ENCODE measurements at places on chromosomes 12 and 14.

DNA sequence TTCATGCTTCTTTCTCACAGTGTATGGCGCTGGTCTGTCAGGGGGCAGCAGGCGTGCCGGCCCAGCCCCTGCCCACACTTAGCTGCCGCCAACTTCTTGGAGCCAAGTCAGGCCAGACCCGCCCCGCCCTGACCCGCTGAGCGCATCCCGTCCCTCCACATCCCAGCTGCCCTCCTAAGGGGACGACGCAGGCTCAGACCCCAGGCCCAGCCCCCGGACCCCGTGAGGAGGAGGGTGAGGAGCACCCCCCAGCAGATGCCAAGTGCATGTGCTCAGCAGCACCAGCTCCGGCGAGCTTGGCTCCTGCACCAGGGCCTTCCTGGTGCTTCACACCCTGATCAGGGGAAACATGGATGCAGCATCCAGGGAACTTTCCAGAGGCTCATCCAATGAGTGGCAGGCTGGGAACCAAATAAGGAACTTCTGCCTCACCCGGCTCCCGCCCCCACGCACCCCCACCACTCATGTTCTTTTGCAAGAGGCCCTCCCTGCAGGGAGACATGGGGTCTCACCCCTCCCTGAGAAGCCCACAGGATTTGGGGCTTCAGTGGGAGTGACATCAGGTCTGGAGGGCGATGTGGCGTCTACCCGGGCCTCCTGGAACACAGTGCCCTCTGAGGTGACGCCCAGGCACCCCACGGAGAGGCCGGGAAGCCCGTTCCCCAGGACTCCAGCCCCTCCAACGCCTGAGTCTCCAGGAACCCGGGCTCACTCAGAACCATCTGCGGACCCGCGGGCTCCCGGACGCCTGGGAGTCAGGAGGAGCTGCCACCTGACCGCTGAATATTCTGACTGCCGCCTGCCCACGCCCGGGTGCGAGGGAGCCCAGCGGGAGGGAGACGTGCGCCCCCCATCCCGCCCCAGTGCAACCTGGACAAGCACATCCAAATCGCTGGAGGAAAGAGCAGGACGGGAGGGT is 70.0 kb upstream of the GALNT9 start:
- no peak for DNase-seq

DNA sequence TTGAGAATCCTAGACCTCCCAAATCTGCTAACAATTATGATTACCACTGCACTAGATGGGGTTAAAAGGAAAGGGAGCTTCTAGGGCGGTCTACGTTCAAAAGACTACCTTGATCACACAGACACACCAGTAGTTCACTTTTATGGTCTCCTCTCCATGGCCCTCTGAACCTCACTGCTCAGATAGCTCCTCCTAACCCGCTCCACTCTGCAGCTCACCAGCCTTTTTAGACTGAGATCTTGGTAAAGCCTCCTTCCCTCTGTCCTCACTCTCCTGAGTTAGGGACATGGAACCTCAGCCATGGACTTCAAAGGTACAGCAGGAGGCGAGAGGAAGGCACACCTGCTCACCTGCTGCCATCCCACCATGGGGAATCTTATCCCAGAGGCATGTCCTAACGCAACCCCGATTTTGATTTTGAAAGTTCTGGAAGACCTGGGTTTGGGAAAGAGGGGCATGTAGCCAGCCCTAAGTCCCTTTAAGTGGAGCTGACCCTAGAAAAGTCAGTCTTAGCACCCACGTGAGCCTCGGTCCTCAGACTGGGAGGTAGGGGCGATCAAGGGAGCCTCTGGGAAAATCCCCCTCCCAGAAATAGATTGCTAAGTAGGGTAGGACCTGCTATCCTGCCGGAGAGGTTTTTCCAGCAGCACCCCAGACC is 1.3 kb downstream of the ZNF219 start:
- no peak for DNase-seq

DNA sequence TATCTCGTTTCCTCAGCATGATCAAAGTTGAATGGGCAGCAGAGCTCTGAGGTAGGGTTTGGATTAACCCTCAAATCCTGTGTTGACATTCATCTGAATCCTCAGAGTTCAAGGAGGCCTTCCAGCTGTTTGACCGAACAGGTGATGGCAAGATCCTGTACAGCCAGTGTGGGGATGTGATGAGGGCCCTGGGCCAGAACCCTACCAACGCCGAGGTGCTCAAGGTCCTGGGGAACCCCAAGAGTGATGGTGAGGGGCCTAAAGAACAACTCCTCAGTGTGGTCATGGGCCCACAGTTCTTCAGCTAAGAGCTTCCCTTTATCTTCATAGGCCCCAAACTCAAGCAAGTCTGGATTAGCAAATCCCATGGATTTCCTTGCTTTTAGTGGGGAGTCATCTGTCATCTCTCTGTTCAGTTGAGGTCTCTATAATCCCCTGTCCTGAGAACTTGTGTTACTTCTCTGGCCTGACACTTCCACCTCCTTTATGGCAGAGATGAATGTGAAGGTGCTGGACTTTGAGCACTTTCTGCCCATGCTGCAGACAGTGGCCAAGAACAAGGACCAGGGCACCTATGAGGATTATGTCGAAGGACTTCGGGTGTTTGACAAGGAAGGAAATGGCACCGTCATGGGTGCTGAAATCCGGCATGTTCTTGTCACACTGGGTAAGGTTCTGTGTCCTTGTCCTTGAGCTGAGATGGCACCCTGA is 1.5 kb downstream of the MYL6 start:
- no peak for DNase-seq

- no peak for DNase-seq
Observed at GRCh38 chr14:56650048-56650447, 70.5 kb downstream of the TMEM260 start.

DNA sequence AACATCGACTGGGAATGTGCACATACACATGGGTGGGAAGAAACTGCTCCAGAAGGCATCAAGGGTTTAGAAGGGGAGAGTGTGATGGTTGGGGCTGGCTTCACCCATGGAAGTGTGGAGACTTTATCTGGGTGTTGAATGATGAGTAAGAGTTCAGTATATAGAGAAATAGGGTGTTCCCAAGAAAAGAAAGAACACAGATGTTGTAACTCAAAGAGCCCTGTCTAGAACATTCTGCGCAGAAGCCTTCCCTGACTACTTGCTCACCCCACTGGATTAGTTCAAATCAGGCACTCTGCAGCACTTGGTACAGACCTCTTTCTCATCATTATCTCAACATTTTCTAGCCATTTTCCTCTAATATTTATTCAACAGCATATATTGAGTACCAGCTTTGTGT is 491.7 kb downstream of the SNAPC1 start:
- no peak for DNase-seq

DNA sequence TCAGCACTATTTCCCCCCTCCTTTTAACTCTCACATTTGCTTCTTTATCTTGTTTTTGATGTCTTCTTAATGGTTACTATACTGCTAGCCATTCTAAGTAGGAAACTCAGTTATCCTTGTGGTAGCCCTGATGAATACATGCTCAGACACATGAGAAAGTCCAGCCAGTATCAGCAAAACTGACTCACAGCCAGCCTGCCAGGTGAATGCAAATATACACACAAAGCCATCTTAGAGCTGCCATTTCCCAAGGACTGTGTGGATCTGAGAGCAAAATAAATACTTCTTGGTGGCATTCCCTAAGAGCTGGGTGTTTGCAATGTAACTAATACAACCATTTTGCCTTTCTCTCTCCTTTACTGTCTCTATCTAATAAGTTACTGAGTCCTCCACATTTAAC is 455.2 kb downstream of the CCER1 start:
- no peak for DNase-seq

DNA sequence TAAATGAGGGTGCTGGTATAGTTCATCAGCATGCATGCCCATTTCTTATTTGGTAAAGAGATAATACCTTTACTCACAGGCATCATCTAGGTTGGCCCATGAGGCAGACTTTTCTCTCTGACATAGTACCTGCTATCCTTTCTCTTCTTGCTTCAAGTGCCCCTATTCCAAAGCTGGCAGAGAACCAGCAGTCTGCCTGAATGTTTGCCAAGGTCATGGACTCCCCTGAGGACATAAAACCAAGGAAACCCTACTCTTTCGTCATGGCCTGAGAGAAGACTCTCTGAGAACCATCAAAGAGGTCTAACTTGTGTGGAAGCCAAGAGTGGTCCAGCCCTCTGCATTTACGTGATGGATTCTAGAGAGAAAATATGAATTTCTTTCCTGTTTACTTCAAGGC is 11.9 kb downstream of the PPP1R36 start:
- DNase-seq = peak; percentile 45

DNA sequence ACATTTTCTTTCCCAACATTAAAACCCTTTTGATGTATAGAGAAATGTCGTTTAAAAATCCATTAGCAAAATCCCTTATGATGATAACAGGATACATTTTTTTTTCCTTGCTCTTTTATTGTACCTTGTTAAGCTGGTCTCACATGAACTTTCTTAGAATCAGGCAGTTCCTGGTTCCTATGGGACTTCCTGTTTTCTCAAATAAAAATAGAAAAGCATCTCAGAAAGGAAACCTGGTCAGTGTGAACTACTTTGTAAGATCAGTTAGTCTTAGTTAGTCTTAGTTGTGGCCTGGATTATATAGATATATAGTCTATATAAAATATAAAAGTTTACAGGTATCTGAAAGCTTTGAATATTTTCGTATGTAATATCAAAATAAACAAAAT is 40.3 kb downstream of the LEMD3 start:
- no peak for DNase-seq

- DNase-seq = no peak
Observed at GRCh38 chr14:64968651-64969050, 3.5 kb downstream of the RAB15 start.

- DNase-seq = no peak
Observed at GRCh38 chr12:42021469-42021868, 123.2 kb downstream of the GXYLT1 start.

DNA sequence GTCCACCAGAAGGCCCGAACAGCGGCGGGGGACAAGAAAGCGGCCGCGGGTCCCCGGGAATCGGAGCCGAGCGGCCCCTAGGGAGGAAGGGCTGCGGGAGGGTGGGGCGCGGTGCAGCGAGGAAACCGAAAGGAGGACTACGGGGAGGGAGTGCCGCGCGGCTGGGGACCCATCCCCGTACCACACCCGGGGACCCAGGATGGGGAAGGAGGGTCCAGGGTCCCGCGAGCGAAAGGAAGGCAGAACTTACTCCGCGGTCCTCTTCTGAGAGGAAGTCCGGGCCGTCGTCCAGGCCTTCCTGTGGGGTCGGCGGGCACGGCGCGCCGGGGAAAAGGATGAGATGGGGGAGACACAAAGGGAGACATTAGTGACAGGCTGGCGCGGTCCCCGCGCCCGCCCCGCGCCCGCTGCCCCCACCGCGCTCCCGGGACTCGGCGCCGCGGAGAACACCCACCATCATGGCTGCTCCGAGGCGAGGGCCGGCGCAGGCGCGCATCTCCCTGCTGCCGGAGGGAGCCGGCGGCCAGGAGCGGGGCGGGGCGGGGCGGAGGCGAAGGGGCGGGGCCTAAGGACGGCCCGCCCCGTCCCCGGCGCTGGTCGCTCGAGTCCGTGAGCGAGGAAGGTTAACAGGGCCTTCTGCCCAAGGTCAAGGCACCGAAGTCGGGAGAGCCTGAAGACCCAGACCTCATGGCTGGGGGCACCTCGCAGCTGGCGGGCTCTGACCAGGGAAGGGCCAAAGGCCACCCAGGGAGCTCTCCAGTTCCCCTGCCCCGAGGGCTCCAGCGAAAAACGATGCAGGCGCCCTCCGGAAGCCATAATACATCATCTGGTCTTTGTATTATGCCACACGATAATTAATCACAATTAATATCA is at the start of gene SNX6:
TSS of gene SNX6 (minus strand) at position 492 of the 873 bp plus-strand sequence. CDS start at position 460, 32 bp downstream.
- DNase-seq = peak; percentile 70

- DNase-seq = no peak
Observed at GRCh38 chr14:71267691-71268090, 360.4 kb downstream of the PCNX1 start.

GRCh38 chr12:79534029-79534867 is 156.5 kb downstream of the PAWR start:
- no peak for DNase-seq

DNA sequence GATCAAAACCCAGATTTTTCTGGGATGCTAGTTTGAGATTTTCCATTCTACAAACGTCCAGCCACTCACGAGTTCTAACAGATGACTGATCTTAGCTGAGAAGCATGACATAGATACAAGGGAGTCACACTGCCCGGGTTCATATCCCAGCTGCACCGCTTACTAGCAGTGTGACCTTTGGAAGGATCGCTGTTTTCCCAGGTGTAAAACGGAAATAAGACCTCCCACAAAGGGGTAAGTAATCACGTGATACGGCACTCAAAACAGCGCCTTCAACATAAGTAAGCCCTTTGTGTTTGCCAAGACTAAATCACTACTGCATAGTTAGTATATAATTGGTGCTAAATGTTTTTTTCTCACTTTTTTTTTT is 624 bp upstream of the PWP1 start:
- DNase-seq = peak; percentile 75

GRCh38 chr12:57159311-57159710 is 11.9 kb upstream of the LRP1-AS start:
- DNase-seq = no peak

DNA sequence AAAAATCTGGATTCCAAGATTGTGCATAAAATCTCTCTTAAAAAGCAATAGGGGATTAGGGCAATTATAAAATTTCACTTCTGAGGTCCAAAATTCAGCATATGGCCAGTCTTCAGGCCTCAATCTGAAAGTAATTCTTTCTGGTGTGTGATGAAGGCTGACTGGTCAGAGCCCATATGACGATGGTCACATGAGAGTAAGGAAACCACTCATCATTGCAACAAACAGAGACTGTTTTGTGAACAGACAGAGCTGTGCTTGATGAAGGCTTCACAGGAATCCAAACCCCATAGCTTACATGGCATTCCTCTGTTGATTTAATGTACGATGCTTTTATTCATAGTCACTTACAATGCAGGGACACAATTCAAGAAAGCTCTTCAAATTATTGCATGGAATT is 238.1 kb downstream of the APAF1 start:
- no peak for DNase-seq

- DNase-seq = no peak
Observed at GRCh38 chr14:58408681-58409215, 13.0 kb downstream of the TOMM20L start.

- peak; percentile 79 for DNase-seq
Observed at GRCh38 chr14:20630340-20631022, 11.0 kb downstream of the OR6S1 start.

- DNase-seq = peak; percentile 76
Observed at GRCh38 chr12:93234641-93235040, 143.1 kb upstream of the NUDT4 start.

GRCh38 chr12:132986001-132986884 is at the start of gene ZNF26:
Gene ZNF26 (plus strand): TSS chr12:132986367. CDS start chr12:132986841, 474 bp downstream.
- DNase-seq = peak; percentile 93

DNA sequence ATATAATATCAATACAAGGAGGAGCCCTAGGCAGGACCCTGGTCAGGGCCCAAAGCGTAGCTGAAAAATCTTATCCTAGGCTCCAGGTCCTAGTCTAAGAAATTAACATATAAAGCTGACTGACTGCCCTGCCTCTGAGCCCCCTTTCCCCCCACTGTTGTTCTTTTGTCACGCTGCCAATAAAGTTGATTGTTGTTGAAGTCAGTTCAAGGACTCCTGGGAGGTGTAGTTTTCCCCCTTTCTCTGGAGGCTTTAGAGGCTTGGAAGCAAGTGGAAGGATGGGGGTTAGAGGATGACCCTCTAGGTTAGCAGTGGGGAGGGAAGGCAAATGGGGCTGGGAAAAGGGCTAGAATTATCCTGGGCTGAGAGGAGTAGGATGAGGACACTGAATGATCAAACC is 3.2 kb downstream of the PPP1R1A start:
- no peak for DNase-seq

All from NCI-H1105 treated with DMSO at 0.1 percent for 48 hours (cell line).